ENCODE measurements at places on chromosomes 6 and 20.

- no peak for DNase-seq
Measured at GRCh38 chr20:50772420-50773185, 22.3 kb upstream of the BCAS4 start.

DNA sequence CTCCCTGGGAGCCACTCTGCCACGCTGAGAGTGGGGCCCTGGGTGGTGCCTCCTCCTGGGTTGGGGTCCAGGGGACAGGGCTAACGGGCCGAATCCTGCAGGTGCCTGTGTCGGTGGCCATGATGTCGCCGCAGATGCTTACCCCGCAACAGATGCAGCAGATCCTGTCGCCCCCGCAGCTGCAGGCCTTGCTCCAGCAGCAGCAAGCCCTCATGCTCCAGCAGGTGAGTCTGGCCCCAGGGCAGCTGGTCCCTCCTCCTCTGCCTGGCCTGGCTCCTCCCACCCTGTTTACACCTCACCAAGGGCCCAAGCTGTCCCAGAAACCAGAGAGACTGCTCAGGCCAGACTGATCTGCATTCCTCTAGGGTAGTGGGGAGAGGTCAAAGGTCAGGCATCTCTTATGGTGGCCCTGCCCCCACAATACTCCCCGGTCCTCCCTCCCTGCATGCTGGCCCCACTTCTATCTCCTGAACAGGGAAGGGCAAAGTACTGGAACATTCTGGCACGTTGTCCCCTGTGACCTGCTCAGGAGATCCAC is 38.6 kb downstream of the FOXP4 start:
- DNase-seq = no peak

DNA sequence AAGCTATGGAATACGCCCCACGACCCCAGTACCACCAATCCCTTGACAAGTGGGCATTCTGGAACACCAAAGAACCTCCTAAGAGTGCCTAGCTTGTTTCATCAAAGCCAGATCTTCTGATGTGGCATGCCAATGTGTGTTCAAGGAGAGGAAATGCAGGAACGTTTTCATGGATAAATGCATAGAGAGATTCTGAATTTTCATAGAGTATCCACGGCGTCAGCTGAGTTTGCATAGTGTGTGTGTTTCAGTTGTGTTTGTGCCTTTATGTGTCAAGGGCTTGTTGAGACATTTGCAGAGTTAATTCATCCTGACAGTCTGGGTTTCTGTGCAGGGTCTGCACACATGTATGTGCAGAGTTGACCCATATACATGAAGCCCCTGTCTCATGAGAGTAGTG is 172.7 kb upstream of the LRFN2 start:
- no peak for DNase-seq

- no peak for DNase-seq
Measured at GRCh38 chr6:14671261-14671681, 553.7 kb downstream of the CD83 start.

DNA sequence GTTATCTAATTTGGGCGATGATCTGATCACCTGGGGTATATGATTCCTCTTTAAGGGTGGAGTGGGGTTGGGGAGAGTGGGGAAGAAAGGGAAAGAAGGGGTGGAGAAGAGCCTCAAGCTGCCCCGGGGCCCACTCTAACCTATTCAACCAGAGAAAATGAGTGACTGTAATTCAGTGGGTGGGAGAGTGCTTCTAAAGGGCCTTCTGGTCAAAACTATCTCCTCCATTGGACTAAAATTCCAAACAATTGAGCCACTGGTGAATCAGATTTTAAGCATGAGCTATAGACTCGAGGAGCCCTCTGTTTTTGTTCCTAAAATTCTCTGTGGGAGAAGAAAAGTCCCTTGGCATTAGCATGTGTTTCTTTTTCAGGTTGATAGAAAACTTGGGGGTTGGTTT is 296.8 kb downstream of the CLIC5 start:
- no peak for DNase-seq

DNA sequence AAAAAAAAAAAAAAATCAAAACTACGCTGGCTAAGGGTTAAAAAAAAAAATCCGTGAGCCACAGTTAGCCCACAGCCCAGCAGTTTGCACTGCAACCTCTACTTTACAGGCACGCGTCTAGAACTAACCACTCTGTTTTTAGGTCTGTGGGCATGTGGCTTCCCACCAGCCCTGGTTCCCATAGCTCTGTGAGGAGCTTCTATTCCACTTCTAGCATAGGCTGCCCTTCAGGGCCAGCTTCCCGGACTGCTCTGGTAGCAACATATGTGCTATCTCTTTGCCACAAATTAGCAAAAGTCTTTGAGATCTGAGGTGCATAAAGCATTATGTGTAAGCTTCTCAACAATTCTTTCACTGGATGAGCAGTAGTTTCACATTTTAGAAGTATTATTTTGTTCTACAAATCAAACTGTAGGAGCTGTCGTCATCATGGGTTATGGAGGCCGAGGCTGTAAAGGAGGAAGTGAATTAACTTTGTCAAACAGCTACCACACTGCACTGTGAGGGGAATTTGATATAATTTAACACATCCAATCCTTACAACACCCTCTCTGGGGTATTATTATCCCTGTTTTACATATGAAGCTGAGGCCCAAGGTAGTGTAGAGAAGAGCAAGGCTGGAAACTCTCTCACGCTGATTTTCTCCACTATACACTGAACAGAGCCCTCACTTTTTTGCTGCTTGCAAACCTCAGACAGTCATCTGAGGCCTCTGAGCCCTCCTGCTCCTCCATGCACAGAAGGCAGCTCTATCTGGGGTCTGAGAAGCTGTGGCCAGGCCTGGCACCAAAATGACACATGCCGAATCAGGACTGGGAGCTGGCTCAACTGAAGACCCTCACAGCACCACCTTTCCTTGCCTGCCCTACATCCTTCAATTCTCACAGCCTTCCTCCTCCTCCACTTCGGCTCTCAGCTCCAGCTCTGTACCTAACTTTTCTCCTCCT is 35.4 kb downstream of the MAN1A1 start:
- peak; percentile 21 for DNase-seq

- no peak for DNase-seq
Measured at GRCh38 chr6:30681766-30682142, 4.7 kb downstream of the PPP1R18 start.

DNA sequence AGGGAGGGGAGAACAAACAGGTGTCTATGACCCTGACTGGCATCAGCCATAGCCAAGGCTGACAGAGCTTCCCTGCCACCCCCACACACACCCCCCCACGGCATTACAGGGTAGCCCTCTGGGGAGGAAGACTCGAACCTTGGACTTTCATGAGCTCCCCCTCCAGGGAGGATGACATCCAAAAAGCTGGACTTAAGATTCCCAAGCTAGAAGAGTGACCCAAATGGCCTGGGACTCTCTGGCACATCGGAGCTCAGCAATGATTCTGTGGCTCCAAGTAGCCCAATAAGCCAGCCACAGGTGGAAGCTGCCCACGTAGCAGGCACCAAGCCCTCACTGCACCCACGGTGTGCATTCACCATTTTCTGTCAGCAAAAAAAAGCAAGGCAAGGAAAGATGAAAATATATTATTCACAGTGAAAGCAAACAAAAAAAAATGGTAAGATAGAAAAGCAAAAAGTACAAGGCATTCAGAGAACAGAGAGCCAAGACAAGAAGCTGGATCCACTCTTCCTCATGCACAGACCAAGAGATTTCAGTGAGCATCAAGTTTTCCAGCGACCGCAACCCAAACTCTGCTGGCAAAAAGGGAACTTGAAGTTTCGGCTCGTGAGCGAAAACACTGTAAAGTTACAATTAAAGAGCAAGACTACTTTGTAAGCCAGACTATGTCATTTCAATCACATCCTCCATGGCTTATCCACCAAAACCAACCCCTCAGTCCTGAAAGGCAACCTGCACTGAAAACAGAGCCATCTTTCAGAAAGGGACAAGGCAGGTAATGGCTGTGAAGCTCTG is 10.9 kb downstream of the JAG1 start:
- no peak for DNase-seq

DNA sequence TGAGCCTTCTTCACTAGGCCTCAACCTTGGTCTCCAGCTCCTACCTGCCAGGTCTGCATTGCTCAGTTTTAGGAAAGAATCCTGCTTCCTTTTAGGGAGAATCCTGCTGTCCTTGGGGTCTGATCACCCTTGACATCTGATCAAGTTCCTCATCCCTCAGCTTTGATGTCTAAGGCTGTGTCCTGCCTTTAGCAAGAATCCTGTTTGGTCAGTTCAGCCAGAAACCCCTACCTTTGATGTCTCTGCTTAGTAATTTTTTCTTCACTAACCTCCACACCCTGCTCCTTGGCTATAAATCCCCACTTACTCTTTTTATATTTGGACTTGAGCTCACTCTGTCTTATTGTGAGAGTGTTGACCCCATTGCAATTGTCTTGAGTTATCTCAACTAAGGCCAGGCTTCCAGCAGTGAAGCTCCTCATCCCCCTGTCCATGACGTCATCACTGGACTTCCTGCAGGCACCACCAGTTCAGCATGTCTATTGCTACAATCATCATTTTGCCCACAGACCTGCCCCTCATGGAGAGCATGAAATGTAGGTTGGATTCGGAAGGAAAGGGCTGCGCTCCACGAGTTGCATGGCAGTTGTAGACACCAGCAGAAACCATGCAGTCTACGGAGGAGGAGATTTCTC is 4.7 kb upstream of the CST5 start:
- DNase-seq = no peak

- DNase-seq = no peak
Measured at GRCh38 chr6:15506066-15506465, 156.8 kb downstream of the DTNBP1 start.

GRCh38 chr6:33688451-33689147 is 22.9 kb downstream of the UQCC2 start:
- no peak for DNase-seq

DNA sequence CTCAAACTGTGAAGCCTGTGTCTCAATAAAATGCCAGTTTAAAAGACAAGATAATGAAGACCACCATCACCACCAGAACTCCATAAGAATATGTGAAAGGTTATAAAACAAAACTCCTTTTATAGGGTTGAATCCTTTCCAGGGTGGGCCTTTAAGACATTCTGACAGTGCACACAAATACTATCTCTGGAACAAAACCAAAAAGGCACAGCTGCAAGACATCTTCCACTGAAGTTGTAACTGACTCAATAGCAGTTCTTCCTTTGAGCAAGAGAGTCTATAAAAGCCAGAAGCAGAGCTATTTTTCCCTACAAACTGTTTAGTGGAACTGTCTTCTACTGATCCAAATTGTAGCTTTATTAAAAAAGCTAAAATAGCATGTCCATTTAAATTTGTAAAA is 81.6 kb downstream of the EPB41L2 start:
- no peak for DNase-seq

DNA sequence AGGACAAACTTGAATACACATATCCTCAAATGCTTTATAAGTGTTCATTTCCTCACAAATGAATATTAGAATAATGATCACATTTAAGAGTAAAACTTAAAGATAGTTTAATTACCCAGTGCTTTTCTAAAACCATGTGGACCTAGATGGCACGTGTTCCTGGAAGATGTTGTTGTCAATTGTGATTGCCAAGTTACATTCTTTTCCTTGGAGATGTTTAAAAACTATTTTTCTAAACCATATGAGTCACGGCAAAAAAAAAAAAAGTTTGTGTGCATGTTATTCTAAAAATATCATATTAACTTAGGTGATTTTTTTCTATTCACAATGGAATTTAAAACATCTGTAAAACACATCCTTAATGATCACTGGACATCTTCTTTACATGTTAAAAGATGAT is 51.1 kb downstream of the RCAN2 start:
- DNase-seq = no peak

DNA sequence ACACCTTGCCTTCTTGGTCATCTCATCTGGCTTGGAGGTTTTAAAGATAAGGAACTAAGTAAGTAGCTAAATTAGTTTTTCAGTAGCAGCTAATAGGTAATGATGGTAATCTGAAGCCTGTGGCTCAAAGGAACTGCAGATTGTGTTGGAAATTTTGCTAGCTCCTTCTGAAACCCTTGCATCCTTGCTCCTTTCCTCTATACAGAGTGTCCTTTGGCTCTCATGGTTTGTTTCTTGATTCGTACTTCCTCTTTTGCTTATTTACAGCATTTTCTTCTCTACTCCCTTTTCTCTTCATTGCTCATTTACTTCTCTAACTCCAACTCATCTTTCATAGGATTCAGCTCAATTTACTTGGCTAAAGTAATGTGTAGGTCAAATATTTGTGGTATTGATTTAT is 19.0 kb downstream of the LRRC1 start:
- no peak for DNase-seq

GRCh38 chr6:43060755-43061633 is 1.6 kb downstream of the KLC4 start:
- DNase-seq = no peak

GRCh38 chr20:4488407-4489339 is 233.0 kb upstream of the PRND start:
- no peak for DNase-seq

- no peak for DNase-seq
Measured at GRCh38 chr6:163501439-163501838, 86.9 kb downstream of the QKI start.

- no peak for DNase-seq
Measured at GRCh38 chr20:57959018-57959417, 249.2 kb upstream of the PMEPA1 start.

DNA sequence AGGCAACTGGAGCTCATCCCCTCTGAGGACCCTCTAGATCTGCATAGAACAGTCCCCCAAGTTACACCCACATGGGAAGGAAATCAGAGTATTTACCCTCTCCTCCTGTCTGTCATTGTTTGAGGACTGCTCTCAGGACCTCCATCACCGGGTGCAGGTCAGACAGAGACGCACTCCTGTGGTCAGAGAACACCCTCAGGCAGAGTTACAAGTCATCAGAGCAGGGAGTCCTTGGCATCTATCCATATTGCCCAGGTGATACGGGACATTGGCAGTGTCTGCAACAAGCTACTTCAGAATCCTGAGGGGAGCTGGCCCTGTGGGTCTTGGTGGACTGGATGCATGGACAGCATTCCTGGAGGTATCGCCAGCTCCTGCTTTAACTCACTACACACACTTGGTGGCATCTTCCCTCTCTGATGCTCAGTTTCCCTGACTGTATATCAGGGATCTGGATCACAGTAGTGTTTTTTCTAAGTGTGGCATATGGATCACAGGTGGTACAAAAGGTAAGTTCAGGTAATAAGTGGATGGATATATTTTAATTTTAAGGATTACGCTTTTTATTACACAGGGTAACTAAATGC is 15.1 kb upstream of the ISM1 start:
- no peak for DNase-seq

GRCh38 chr6:32692019-32692418 is 25.6 kb upstream of the HLA-DQB1 start:
- DNase-seq = peak; percentile 4

GRCh38 chr6:75089921-75090320 is 115.9 kb downstream of the COL12A1 start:
- no peak for DNase-seq

- no peak for DNase-seq
Measured at GRCh38 chr6:3287976-3288707, 29.4 kb downstream of the PSMG4 start.

GRCh38 chr6:112879920-112880413 is 532.8 kb downstream of the RFPL4B start:
- DNase-seq = peak; percentile 9

- no peak for DNase-seq
Measured at GRCh38 chr6:156556811-156557210, 220.4 kb upstream of the ARID1B start.

GRCh38 chr6:12414096-12414675 is 124.0 kb downstream of the EDN1 start:
- no peak for DNase-seq

- DNase-seq = no peak
Measured at GRCh38 chr6:158977382-158977781, 22.6 kb downstream of the RSPH3 start.

- DNase-seq = no peak
Measured at GRCh38 chr6:160469153-160469552, 121.0 kb downstream of the SLC22A3 start.

GRCh38 chr6:157223021-157223430 is 100.3 kb downstream of the TMEM242 start:
- no peak for DNase-seq

Measured in T-helper 9 cell (primary cell).